ENCODE measurements at places on chromosomes 5 and 9.

GRCh38 chr5:167898361-167899042 is 392.9 kb upstream of the WWC1 start:
- DNase-seq: no peak

DNA sequence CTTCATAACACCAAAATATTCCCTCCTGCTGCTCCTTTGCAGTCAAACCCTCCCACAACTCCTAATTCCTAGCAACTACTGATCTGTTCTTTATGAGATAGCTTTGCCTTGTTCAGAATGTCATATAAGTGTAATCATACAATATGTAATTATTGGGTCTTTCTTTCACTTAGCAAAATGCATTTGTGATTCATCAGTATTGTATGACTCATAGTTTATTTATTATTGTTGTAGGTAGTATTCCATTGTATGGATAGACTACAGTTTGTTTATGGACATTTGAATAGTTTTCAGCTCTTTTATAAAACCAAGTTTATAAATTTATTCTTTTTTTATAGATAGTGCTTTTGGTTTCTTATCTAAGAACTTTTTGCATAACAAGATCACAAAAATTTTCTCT is 468.2 kb upstream of the KIF2A start:
- DNase-seq: no peak

DNA sequence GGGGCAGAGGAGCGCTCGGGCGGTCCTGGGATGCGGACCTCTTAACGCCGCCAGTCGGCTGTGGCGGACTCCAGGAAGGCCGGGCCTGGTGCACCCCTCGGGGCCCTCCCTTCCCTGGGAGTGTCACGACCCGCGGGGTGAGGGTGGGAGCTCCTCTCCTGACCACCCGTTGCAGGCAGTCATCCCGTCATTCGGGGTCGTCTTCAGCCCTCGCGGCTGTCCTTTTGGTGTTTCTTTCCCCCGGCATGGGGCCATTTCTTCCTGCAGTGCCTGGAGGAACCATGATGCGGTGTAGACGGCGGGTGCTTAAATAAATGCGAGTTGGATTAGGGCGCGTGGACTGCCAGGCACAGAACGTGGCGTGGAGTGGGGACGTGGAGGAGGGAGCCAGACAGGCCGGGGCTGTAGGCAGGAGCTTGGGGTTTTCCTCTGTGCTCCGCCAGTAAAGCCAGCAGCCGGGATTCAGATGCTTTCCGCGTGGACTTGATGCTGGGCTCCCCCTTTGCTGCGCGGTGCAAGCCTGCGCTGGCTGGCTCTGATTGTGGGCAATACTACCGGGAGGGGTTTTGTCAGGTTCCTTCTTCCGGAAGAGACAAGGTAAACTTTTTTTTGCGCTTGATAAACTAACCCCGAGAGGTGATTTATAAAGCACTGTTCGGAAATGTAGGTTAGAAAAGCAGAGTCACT is 868 bp downstream of the KDM4C start:
- peak; percentile 47 for DNase-seq

- DNase-seq: no peak
These were observed 140.2 kb upstream of the MYO10 start for GRCh38 chr5:17076272-17076671.

GRCh38 chr5:125581311-125581710 is 834.9 kb upstream of the ZNF608 start:
- DNase-seq: no peak

- DNase-seq: no peak
These were observed 939.4 kb upstream of the DMAC1 start for GRCh38 chr9:8738945-8739344.

- no peak for DNase-seq
These were observed 141.7 kb downstream of the SV2C start for GRCh38 chr5:76224898-76225297.

DNA sequence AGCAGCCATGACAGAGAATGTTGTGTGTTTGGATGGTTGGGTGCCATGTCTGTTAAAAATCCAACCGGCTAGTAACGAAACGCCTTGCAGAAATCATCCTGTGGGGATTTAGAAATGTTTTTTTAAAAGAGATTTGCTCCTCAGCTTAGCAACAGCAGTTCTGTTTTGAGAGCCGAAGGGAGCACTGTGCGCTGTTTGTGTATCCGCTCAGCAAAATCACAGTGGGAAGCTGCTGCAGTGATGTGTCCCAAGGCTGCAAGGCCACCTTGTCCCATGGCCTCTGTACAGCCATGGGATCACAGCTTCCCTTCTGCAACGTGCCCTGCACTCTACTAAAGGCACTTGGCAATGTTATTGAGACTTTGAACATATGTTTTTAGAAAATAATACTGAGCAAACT is 40.9 kb downstream of the TRIO start:
- DNase-seq: no peak

DNA sequence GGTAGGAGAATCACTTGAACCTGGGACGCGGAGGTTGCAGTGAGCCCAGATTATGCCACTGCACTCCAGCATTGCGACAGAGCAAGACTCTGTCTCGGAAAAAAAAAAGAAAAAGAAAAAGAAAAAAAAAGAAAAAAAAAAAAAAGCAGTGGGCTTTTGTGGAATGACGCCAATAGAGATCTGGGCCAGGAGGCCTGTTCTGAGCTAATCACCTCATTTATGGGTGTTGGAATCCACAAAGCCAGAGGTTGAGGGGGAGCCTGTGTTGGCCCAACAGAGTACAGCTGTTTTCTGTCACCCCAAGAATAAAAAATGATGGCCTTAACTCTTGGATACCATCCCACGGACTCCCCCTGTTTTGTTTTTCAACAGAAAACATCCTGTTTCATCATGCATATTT is 18.5 kb downstream of the OSTF1 start:
- no peak for DNase-seq
